ENCODE measurements at places on chromosomes 12 and 14.

GRCh38 chr14:61542848-61543790 is 152.2 kb upstream of the HIF1A start:
- DNase-seq, result no peak

DNA sequence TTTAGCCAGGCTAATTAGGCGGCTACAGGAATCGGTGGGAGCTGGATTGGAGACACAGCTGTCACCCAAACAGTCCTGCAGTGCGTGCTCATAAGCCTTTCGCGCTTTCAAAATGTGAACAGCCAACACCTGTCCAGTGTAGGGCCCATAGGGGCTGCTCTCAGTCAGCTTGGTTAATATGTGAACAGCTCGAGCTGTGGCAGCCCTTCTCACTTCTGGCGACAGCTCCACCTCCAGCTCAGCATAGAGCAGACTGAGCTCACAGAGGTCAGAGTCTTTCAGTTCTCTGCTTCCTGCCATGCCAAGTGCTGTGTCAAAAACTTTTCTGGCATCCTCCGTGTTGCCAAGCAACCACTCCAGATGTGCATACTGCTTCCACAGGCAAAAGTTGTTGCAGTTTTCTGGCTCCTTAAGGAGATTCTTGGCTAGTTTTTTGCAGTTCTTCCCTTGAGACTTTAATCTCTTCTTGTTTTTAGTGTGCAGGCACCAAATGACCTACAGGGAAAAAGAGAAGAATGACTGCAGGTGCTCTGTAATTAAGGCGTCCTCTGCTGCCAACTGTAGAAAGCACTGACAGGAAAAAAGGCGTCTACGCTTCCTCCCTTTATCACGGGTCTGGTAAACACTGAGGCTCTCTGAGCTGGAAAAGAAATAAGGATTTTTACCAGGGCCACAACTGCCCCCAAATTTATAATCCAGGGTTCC is 32.5 kb downstream of the PSMC1 start:
- no peak for DNase-seq

GRCh38 chr14:29056041-29056566 is 289.5 kb downstream of the FOXG1 start:
- no peak for DNase-seq

DNA sequence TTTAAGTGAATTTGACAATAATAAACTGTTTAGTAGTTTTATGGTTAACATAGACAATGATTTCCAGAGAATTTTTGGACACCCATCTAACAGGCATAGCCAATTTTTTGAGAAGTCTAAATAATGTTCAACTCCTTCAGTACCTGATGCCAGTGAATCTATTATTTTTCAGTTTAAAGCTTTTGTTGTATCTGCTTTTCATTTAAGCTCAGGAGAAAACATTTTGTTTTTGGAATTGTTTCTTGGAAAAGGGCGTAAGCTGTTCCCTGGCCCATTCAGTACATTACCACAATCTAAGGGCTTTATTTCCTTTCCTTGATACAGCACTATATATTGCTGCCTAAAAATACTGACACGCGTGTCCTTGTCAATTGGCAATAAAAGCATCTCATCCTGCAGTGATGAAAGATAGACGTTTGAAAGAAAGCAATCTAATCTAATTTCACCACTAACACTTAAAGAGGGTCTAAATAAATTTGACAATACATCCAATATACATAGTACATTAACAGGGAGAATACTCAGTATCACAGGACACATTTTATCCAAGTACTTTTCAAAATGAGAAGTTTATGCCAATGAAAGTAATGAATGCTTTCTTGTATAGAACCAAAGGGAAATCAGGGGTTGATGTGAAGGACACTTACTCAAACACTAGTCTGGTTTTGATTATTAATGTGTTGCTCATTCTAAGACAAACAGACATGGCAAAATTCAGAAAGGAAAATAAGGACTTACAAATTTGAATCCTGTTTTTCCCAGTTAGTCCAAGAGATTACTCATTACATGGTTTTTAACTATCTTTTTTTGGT is 104.2 kb upstream of the LGR5 start:
- DNase-seq, result no peak

DNA sequence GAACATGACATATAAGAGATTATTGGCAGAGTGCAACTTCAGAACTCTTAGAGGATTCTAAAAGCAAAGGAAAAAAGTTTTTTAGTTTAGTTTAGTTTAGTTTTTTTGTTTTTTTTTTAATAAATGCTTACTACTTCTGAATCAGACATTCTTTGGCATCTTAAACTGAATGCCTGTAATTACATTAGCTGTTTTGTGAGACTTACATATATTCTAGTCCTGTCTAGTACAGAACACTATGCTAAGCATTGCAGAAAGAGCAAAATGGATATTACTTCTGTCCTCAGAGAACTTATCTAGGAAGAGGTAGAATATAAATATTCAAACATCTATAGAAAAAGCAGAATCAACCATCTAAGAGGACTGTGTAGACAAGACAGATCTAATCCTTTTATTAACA is 133.2 kb downstream of the RAD51B start:
- no peak for DNase-seq

DNA sequence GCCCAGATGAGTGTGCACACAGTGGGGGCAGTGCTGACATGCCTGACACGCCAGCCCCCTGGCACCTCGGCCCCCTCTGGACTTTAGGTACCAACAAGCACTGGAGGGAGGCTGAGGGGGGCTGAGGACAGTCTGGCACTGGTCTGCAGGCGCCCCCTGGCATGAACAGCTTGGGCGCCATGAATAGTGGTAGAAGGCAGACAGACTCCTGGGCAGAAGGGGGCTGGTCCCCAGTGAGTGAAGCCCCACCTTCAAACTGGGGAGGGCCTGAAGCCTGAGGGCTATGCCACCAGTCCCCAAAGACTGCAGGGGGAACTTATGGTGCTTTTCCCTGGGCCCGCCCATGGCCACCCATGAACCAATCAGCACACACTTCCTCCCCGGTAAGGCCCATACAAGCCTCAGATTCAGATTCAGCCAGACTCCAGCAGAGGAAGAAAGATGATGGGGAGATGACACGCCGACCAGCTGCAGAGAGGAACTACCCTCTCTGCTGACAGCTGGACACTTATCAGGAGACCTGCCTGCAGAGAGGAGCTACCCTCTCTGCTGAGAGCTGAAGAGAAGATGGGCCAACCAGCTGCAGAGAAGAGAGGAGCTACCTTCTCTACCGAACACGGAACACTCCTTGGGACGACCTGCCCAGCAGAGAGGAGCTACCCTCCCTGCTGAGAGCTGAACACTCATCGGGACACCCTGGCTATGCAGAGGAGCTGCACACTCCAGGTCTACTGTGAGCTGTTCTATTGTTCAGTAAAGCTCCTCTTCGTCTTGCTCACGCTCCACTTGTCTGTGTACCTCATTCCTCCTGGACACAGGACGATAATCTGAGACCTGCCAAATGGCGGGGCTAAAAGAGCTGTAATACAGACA is 324.5 kb downstream of the PCNX1 start:
- no peak for DNase-seq

DNA sequence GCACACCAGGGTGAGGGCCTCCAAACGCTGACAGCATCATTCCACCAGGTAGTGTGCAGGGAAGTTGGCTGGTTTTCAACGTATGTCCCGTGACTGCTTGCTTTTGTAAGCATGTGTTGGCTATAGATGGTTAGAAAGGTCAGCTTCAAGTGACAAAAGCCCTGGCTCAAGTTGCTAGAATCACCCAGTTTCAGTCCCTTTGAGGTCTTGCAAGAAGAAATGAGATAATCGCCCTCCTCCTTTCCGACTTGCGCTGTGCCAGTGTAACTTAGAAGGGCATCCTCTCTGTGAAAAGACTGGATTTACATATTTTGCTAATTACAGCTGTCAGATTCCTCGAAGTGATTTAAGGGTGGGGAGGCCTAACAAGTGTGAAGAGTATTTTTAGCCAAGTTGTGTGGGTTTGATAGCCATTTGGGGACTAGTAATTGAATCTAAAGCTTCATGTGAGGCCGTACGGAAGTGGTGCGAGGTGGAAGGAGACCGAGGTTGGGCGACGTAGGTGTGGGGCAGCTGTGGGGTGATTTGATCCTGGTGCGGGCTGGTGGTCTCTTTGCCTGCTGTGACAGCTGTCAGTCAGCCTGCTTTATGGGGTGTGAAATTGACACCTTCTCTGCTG is 94.7 kb downstream of the CHST11 start:
- DNase-seq, result no peak

- no peak for DNase-seq
Observed at GRCh38 chr12:60421741-60422140, 825.9 kb downstream of the SLC16A7 start.

- no peak for DNase-seq
Observed at GRCh38 chr12:27500546-27500945, 23.5 kb upstream of the PPFIBP1 start.

DNA sequence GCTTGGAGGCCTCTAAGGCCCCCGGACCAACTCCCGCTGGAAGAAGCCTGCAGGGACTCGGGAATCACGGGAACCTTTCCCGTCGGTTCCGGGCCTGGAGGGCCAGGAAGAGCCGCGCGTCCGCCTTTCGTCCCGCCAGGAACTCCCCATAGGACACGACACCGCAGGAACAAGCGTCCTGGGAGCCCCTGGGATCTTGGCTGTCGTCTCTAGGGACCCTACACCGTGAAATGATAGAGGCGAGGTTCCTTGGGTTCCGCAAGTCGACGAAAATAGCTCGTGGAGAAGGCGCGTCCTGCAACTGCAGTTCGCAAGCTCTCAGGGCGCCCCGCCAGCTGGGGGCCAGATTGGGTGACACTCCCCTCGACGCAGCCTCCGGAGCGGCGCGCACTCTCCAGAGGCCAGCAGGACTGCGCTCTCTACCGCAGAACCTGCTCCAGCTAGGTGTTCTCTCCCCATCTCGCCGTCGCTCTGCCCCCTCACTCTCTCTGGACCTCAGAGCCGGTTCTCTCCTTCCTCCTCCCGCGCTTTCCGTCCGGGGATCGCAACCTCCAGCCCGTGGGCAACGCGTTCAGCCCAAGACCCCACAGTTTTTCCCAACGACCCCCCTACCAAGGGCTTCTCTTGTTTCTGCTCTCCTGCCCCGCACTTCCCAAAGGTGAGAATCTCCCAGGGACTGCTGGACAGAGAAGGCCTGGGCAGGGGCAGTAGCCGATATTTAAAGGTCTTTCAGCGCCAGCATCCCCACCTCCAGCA is 776 bp downstream of the BMP4 start:
- no peak for DNase-seq

DNA sequence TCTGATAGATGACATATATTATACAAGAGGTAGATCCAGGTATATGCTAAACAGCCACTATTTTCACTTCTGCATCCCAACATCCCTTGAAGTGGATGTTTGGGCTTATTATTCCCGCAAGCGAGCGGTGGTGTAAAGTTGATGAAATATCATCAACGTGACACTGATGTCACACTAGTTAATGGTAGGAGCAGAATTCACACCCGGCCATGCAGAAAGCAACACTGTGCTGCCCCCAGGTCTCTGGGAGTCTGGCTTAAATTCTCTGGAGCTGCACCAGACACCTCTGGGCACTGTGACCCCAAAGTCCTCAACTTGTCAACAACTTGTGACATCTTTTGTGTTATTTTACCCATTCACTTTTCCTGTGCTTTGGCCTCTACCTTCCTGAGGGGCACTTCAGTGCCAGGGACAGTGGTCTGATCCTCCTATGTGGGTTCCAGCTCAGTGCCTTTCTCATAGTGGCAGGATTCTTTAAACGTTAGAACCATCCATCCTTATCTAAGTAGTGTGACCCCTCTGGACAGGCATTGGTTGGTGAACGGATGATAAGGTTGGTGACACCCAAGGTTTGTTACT is 952 bp downstream of the DRAM1 start:
- no peak for DNase-seq

- DNase-seq, result no peak
Observed at GRCh38 chr12:8941691-8942478, 7.6 kb downstream of the M6PR start.

DNA sequence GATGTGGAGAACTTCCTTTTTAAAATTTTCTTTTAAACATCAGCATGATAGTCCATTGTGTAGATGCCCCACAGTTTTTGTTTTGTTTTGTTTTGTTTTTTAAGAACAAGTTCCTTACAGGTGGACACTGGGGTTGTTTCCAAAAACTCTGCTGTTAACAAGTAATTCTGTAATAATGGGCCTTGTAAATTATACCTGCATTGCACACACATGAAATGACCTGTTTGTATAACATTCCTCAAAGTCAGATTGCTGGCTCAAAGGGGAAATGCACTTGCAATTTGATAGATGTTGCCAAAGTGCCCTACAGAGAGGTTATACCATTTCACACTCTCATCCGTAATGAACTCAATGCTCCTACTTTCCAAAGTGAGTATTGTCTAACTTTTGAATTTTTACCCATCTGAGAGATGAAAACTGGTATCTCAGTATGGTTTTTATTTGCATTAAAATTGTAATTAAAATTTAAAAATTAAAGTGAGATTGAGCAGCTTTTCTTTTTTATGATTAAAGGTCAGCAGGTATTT is 89.2 kb downstream of the SPPL3 start:
- no peak for DNase-seq

DNA sequence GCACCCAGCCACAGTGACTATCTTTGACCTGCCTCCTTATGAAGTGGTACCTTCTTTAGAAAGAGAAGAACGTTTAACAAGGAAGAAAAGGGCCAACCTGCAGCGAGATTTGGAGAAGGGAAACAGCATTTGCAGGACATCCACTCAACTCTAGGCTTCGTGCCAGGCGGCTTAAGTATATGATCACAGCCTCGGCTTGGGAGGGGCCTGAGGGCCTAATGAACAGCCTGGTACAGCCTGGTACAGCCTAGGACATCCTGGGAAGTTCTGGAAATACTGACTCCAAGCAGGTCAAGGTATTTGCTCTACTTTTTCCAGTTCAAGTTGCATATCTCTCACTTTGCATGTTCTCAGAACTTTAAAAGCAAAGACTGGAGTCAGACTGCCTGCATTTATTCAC is 16.1 kb downstream of the HCAR2 start:
- DNase-seq, result no peak

- DNase-seq, result no peak
Observed at GRCh38 chr14:64993266-64993930, 6.7 kb downstream of the FNTB start.

DNA sequence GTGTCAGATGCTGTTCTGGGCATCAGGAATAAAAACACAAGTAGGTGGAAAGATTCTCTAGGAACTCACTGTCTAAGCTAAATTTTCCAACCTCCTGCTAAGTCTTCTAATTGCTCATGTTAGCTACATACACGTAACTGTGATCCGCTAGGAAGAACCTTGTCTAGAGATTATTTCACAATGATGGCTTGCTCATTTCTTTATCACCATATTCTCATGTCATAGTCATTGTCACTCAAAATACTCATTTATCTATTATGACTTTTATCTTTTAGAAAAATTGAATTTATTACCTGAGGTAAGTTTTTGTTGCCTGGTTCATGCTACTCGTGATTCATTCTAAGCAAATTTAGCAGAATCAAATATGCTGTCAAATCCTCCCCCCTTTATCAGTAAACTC is 1402.4 kb upstream of the FLRT2 start:
- DNase-seq, result no peak

- peak; percentile 64 for DNase-seq
Observed at GRCh38 chr12:92784797-92785562, 82.2 kb downstream of the PLEKHG7 start.

DNA sequence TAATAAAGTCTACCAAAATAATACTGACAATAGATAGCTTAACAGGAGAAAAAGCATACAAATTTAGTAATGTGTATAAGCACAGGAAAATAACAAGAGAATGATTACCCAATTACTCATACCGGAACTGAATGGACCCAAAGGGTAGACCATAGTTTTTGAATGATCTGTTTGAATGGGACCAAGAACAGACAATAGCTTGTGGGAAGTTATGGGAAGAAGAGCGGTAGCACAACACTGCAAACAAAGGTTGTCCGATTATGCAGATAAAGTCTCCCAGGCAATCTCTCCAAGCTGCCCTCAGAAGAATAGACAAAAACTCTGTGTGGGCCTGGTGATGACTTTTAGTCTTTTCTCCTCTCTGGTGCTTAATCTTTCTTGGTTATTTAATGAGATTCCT is 96.6 kb upstream of the NEDD1 start:
- DNase-seq, result no peak

- DNase-seq, result no peak
Observed at GRCh38 chr12:102300824-102301461, 103.3 kb upstream of the PMCH start.
